Activated T-helper 1 cell treated with anti-CD3 and anti-CD28 coated beads, Interleukin-2, amount 50 U/mL, for 16 hours (primary cell): ENCODE measurements at places on chromosomes 12 and 14.

GRCh38 chr14:104844306-104845032 lies 20.6 kb upstream of the CEP170B start:
- no peak for DNase-seq

DNA sequence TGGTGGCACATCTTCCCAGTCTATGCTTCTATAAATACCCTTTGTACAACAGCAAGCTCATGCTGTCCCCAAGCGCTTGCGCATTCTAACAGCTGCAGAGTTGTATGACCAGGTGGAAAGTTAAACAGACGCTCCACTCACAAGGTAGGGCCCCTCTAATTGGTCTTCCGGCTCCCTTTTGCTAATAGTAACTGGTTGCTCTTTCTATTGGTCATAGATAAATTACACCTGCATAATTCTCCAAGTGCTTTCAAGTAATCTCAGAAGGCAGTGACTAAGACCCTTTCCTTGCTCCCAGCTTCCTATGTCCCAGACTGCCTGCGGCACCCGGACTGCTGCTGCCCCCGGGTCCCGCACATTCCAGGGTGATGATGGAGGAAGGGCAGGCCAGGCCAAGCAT lies 6.1 kb upstream of the TSPAN9 start:
- no peak for DNase-seq

DNA sequence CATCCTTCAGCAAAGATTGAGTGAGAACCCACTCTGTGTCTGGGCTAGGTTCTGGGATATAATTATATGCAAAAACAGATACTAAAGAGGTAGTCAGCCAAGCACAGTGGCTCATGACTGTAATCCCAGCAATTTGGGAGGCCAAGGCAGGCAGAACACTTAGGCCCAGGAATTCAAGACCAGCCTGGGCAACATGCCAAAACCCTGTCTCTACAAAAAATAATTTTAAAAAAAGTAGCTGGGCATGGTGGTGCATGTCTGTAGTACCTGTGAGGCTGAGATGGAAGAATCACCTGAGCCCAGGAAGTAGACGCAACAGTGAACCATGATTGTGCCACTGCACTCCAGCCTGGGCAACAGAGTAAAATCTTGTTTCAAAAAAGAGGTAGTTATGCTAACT lies 237.5 kb upstream of the HMGA2 start:
- DNase-seq, result no peak

DNA sequence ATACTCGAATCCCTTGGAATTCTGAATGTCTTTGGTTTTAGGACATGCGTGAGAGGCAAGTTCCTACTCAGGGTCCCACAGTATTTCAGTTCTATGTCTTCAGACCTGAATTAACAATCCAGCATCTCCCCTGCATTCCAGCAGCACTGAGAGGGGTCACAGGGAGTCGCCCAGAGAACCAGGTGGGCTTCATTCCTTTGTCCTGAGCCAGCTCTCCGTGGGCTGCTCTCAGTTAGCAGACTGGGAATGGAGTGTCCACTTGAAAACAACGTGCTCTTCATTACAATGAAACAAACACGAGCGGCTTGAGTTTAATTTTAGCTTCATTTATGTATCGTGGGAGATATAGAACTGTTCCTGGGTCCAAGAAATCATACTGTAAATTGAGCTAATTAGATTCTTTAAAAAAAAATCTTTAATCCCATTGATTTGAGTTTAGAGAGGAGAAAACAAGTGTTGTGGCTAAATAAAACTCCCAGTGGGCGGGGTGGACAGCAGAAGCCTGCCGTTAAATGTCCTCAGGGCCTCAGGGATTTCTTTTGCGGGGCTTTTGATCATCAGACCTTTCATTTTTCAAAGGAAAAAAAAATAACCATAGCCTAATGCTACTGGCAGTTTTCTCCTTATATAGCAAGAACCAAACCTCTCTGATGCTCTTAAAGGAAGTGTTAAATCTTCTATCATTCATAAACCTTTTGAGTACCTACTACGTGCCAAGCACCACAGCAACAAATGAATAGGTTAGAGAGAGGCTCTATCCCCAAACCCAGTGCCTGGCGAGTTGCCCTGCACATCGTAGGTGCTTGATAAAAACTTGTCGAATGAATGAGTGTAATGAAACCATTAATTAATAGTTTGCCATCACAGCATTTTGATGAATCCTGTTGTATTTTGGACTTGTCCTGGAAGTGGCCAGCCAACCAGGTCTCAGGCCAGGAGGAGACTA lies 140.4 kb downstream of the CHST11 start:
- DNase-seq, result no peak

DNA sequence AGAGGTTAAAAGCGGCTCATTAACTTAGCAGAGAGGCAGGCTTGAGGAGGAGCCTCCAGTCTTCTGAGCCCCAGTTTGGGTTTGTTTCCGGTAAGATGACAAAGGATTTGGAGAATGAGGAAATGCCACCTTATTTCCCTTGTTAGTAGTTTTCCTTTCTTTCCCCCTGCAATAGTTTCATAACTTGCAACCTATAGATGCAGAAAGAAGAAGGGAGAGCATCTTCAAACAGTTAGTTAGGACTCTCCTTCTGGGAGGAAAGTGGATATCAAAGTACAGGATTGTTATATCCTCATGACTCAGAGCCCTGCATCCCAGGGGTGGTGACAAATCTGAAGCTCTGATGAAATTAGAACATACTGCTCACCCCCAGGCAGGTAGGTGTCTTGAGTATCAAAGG lies 180.7 kb upstream of the SLC38A2 start:
- no peak for DNase-seq

DNA sequence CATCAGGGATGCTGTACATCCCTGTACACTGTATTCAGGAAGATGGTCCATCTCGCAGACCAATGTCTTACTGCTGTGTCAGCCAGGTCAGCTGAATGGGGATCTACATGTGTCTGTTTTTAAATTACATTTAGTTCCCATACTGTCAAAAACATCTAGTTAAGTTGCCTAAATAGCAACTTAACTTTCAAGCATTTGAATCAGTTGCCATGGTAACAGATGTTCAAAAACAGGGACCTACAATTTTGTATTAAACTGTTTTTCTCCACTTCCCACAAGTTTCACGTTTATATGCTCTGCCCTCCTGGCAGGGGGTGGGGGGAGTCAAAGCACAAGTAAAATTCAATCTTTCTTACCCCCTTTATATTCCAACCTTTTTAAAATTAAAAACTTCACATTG lies 38.3 kb downstream of the C12orf42 start:
- no peak for DNase-seq

GRCh38 chr14:94045101-94045500 lies 19.0 kb downstream of the OTUB2 start:
- no peak for DNase-seq

DNA sequence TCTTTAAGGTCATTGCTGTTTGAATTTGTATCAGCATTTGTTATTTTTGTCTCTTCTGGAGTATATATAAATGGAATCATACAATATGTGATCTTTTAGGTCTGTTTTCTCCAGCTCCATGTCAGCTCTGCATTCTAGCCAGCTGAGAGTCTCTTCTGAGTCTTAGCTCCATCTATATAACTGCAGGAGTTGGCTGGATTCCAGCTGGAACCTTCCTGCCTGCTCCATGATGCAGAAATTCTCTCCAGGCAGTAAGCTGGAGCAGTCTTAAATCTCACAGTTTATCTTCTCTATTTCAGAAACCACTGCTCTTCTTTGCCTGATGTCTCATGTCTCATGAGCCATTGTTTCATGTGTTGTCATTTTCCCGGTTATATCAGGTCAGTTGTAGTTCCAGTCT lies 827.6 kb downstream of the NRXN3 start:
- no peak for DNase-seq

- DNase-seq, result no peak
Observed at GRCh38 chr12:12511895-12512711, 50.6 kb downstream of the DUSP16 start.

GRCh38 chr14:31893221-31893757 lies 183.8 kb upstream of the ARHGAP5 start:
- no peak for DNase-seq

DNA sequence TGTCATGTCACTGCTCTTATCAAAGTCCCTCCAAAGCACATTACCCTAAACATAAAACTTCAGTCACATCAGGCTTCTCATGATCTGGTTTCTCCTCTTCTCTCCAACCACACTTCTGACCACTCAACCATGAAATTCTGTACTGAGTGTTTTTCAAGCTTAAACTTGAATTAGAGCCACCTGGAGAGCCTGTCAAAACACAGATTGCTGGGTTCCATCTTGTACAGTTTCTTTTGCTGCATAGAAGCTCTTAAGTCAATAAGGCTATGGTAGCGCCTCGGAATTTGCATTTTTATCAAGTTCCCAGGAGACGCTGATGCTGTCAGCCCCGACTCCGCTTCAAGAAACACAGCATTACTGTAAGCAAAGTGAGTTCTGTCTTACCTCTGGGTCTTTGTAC lies 16.4 kb upstream of the SRRM4 start:
- no peak for DNase-seq

DNA sequence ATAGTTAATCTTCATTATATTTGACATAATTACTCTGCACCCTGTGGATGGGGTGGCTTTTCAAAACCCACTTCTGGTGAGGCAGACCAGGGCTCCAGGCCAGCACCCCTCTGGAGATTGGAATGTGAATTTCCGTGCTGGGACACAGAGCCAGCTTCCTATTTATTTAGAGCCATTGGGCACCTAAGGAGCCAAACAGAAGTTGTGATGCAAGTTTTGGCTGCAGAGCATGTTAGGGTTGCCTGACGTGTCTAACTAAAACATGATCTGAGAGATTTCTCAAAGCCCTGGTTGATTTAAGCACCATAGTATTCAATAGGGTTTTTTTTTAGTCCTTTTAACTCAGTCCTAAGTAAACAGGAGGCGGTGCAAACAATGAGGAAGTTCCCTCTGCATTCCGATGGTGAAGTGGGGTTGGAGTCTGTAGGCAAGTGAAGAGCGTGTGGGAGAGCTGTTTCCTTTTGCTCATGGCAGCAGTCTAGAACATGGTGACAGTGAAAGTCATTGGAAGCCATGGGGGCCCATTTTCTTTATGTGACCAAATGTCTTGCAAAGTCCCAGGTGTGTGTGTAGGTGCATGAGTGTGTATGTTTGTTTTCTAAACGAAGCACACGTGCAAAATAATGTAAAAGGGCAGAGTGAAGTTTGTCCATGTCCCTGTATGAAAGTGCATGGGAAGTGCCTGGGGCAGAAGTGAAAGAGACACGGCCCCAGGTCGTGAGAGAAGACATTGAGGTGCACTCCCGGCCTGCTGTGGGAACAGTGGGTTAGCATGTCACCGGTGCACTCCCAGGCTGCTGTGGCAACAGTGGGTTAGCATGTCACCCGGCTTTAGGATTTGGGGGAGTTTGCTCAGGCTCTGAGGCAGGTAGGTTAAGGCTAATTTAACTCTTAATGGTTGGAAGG lies 117.7 kb downstream of the PRKCH start:
- no peak for DNase-seq

GRCh38 chr12:123163227-123163626 lies 12.3 kb upstream of the PITPNM2 start:
- no peak for DNase-seq

- DNase-seq, result no peak
Observed at GRCh38 chr12:122150127-122150681, 23.8 kb downstream of the IL31 start.

GRCh38 chr14:101083564-101084435 lies 180.3 kb upstream of the RTL1 start:
- DNase-seq, result no peak

GRCh38 chr14:89123851-89124250 lies 293.2 kb downstream of the FOXN3 start:
- DNase-seq, result no peak

- no peak for DNase-seq
Observed at GRCh38 chr14:80522936-80523335, 311.6 kb upstream of the DIO2 start.

DNA sequence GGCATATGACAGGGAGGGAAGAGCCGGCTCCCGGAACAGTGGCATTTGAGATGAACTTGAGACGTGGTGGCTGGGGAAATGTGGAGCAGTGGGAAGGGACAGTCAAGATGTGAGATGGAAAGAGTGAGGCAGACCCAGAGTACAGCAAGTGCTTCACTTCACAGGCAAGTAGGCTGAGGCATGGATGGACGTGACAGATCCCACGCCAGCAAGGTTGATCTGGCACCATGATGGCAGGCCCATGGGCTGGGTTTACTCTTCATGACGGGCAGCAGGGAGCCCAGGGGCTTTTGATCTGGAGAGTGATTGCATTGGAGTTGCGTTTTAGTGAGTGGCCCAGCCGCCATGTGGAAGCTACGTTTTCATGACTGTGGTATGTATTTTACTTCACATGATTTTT lies 17.9 kb upstream of the EML1 start:
- no peak for DNase-seq

DNA sequence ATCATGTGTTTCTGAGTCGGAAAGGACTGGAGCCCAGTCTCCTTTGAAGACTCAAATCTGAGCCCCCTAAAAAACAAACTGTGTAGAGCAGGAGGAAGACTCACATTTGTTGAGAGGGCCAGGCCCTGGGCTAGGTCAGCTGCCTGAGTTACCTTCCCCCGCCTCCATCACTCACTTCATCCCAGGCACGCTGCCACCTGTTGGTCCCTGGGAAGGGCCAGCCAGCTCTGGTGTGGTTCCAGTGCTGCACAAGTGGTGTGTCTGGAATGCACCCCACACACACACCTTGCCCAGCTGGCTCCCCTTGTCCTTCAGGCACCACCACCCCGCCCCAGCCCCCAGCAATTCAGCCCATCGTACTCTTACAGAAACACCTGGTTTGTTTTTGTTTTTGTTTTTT lies 9.0 kb downstream of the MVK start:
- no peak for DNase-seq
